ENCODE measurements at places on chromosomes 5 and 9.
A peak's percentile ranks its signal among the peaks of the same experiment; 100 is the strongest.

- no peak for DNase-seq
These were observed 523.6 kb upstream of the WWC1 start for GRCh38 chr5:167767795-167768194.

GRCh38 chr5:15495026-15495425 lies 5.0 kb upstream of the FBXL7 start:
- DNase-seq = no peak

DNA sequence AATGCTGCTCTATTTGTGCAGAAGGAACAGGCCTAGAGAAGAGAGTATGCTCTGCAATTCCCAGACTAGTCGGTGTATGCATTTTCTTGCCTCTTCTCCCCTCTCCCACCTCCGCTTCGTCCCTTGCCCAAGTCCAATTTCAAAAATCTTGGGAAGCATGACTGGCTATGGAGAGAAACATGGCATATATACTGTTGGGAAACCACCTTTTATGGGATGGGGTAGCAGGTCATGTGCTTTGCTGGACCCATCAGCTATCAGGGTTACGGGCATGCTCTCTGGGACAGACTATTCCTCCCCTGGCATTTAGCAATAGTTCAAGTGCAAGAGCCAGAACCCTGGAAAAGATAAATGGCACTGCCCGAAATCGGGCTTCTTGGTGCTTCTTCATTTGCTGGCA lies 12.0 kb downstream of the ISL1 start:
- DNase-seq = no peak

DNA sequence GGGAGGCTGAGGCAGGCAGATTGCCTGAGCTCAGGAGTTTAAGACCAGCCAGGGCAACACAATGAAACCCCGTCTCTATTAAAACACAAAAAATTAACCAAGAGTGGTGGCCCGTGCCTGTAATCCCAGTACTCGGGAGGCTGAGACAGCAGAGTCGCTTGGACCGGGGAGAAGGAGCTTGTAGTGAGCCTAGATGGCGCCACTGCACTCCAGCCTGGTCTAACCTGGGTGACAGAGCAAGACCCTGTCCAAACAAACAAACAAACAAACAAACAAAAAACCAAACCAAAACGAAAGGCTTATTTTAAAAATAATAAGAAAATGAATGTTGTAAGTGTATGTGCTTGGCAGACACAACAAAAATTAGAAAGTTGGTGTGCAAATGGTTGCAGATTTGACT lies 536.3 kb upstream of the PTPRD start:
- DNase-seq = no peak

DNA sequence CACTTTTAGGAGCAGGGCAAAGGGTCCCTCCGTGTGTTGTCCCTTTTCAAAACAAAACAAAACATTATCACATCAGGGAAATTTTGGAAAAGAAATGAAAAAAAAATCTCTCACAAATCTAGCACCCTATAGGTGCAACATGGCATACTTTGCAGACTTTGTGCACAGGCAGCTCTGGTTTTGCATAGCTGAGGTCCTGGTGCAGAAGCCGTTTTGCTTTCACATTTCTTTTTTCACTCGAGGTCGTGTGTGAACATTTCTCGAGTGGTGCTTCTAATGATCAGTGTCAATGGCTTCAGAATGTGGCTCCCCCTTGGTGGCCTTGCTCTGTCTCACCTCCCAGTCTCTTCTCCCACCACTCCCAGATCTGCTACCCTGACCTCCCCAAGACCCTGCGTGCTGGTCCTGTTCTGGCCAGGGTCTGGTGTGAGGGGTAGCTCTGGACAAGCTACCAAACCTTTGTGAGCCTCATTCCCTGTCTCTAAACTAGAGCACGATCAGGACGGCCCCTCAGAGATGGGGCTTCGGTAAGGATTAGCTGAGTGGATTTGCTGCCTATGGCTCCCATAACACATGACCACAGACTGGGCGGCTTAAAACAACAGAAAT lies 258.0 kb downstream of the NSG2 start:
- DNase-seq = no peak

DNA sequence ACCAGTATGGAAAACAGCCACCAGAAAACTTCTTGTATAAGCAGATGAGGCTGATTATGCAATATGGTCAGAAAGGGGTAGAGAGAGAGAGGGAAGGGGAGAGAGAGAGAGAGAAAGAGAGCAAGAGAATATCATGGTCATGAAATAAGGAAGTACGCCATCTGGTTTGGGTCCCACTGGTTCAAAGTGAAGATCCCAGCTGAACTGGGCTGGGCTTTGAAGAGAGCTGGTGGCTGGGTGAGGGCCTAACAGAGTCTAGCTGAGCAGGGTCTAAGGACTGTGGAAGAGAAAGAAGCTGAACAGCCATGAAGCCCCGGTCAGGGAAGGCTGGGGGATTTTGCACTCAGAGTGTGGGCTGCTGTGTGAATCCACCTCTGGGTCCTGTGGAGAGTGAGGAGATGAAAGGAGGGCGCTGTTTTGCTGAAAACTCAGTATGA lies 14.6 kb downstream of the TRIM14 start:
- no peak for DNase-seq

- no peak for DNase-seq
These were observed 119.1 kb upstream of the ITGA1 start for GRCh38 chr5:52668544-52669185.

- DNase-seq = no peak
These were observed 114.3 kb upstream of the PUM3 start for GRCh38 chr9:2958219-2958618.

- no peak for DNase-seq
These were observed 50.4 kb downstream of the MAPKAP1 start for GRCh38 chr9:125656560-125656959.

- no peak for DNase-seq
These were observed 11.8 kb downstream of the DEPDC1B start for GRCh38 chr5:60687927-60688720.

DNA sequence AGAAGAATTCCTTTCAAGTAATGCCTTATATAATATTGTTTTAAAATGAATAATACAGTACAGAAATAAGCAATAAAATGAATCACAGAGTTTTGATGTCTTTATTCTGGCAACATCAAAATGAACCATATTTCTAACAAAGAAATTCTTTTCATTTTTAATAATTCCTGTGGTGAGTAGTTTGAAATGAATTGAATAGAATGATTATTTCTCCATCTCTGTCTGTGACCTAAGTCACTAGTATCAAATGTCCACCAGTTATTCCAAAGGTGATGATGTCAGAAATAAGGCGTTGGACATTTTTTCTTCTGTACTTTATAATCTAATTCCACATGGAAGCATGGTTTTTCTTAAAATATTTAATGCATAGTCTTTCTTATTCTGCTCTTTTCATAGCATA lies 106.2 kb downstream of the ADAMTSL1 start:
- DNase-seq = no peak

GRCh38 chr5:154977409-154977808 lies 36.1 kb upstream of the KIF4B start:
- DNase-seq = no peak

- DNase-seq = no peak
These were observed 154.1 kb downstream of the ARHGAP26 start for GRCh38 chr5:142924135-142924883.

- no peak for DNase-seq
These were observed 142.8 kb upstream of the IRX2 start for GRCh38 chr5:2894316-2894715.

- DNase-seq = no peak
These were observed 15.7 kb upstream of the CEP120 start for GRCh38 chr5:123438902-123439301.

- no peak for DNase-seq
These were observed 57.5 kb downstream of the SIL1 start for GRCh38 chr5:139140591-139141071.

- peak; percentile 50 for DNase-seq
These were observed 1.1 kb downstream of the CTNNAL1 start for GRCh38 chr9:109012009-109012875.

DNA sequence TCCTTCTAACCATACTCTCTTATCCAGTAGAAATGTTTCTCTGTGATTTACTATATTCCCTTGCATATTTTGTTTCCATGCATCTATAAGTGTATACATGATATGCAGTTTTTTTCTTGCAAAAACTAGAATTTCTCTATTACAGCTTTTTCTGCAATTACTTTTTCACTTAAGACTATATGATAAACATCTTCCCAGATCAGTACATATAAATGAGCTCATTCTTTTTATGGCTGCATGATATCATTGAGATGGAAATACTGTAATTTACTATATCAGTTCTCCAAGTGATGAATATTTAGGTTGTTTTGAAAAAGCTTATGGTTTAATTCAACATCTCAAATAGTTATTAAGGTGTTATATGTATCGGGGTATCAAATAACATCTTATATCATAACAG lies 18.1 kb upstream of the ZNF608 start:
- DNase-seq = no peak

DNA sequence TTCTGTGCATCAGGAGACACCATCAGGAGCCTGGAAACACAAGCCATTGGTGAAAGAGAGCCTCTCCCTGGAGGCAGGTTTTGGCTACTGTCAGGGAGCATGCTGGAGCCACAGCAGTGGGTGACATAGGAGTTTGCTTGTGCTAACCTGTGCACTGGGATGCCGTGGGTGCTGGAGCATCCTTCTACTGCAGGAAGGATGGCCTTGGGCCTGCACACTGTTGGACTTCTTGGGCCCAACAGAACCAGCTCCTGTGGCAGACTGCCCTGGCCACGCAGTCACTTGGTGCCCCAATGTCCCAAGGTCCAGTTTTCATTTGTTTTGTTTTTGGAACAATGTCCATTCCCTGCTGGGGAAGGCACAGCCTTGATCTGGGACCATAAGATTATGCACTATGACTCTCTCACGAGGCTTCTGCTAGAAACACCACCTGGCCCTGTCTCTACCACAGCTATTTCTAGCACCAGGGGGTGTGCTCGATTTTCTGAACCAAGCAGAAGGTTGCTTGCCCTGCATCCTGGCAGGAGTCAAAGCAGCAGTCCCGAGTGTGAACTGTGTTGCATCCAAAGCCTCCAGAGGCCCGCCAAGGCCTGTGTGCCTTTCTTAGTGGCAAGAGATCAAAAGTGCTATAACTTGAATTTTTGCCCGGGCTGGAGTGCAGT lies 5.5 kb upstream of the LTC4S start:
- no peak for DNase-seq

DNA sequence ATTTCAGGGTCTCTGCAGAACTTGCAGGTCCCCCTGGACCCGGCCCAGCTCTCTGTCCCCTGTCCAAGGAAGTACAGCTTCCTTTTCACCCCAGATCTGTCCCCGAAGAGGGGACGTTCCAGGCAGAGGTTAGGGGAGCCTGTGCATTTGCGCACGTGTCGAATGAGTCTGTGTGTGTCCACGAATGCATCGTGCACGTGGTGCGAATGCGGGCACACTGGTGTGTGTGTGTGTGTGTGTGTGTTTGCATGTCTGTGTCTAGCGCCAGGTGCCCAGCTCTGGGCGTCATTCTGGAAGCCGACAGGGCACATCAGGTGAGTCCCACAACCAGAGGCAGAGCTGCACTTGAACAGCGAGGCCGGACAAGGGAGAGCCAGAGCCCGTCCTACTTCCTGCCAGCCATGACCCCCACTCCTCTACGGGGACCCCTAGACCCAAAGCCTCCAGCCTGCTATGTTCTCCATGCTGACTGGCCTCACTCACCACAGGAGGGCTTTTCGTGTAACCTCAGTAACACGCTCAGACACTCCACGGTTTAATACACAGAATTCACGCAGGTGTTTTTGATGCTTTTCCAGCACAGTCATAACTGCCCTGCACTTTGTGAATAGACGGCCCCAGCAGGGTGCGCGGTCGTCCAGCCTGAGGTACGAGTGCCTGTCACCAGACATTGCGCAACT lies 41.3 kb upstream of the CACNA1B start:
- no peak for DNase-seq

- no peak for DNase-seq
These were observed 500.1 kb upstream of the SGCD start for GRCh38 chr5:155826611-155827507.

- no peak for DNase-seq
These were observed 462.2 kb downstream of the RASEF start for GRCh38 chr9:82600536-82601292.

Data from activated CD8-positive, alpha-beta memory T cell treated with anti-CD3 and anti-CD28 coated beads, Interleukin-2, amount 50 U/mL, for 4 hours (primary cell).